ENCODE measurements at places on chromosomes 6 and 20. TPM values are rescaled to one million over a fixed set of nuclear protein-coding genes. Genes with fewer than 3 reads are reported as not detected.

DNA sequence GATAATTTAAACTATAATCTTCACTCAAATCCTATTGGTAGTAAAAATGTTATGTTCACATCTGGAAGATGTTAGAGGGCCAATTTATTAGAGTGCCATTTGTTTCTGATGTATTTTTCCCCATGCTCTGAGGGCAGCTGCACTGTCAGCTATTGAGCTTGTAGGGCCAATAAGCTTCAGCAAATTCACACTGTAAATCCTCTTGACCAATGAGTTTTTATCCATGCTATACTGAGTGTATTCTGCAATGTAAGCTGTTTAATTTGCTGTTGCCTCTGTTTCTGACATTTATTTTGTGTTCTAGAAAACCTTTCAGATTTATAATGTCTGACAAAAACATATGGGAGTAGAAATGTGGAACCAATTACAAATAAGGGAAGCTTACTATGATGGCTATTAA, 62.6 kb downstream of the OGFRL1 start:
- DNase-seq, result no peak

DNA sequence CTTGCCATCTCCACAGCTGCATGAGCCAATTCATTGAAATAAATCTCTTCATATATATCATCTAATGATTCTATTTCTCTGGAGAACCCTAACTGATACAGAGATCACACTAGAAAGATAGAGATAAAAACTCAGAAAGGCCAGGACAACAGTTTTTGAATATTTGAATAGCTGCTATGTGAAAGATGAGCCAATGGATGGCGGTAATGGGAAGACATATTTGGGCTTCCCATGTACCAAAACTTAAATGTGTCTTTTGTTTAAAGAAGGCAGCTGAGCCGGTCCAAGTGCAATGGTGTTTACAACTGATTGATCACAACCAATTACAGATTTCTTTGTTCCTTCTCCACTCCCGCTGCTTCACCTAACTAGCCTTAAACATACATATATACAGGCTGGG, 35.1 kb downstream of the SGK1 start:
- DNase-seq, result no peak

- DNase-seq, result no peak
These were observed 194.3 kb upstream of the MARCKS start for GRCh38 chr6:113662688-113663333.

DNA sequence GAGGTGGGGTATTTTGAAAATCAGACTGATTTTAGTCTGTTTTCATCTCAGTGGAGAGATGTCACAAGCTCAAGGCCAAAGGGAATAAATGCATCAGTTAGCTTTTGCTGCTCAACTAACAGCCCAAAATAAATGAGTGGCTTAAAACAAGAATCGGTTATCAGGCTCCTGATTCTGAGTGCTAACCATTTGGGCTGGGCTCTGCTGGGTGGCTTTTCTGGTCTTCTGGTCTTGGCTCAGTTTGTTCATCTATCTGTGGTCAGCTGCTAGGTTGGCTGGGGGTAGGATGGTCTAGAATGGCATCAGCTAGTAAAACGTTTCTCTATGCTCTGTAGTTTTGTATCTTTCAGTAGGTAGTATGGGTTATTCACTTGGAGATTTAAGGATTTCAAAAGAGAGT, 357.5 kb upstream of the JAG1 start:
- DNase-seq, result no peak

RHAG gene
- 2.0 TPM for total RNA-seq

GPR6 gene
- not detected for total RNA-seq

GRCh38 chr6:144302701-144303372, 17.7 kb downstream of the UTRN start:
- DNase-seq, result no peak

MROH8 gene
- total RNA-seq, result 5.8 TPM

DNA sequence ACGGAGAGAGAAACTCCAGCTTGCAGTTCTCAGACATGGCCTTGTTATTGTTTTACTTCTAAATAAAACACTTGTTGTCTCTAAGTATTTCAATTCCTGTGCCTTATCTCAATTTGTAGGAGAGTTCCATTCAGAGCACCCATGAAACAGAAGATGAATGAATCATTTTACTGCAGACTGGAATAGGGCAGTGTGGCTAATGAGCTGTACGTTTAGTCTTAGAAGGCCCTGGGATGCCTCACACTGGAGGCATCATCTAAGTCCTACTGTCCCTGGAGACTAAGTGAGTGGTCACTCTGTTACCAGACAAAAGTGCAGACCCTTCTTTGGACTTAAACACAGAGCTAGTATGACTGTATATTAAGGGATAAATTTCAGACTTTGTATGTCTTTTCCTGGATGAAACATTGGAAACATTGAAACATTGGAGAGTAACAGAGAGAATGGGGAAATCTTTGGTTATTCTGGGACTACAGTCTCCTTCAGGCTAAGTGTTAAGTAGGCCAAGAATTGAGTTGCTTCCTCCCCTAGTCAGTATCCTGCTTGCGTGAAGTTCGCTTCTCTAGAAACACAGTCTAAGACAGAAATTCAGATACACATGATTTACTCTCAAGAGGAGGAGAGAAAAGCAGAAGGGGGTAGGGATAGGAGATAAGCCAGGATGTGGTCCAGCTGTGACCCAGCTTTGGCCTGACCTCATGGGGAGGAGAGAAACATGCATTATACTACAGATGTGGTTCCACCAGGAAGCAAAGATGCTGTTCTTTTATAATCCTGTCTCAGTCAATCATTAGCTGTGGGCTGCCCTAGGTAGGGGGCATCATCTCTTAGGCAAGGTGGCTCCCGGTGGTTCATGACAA, 167.4 kb upstream of the BMP2 start:
- DNase-seq, result no peak

DNA sequence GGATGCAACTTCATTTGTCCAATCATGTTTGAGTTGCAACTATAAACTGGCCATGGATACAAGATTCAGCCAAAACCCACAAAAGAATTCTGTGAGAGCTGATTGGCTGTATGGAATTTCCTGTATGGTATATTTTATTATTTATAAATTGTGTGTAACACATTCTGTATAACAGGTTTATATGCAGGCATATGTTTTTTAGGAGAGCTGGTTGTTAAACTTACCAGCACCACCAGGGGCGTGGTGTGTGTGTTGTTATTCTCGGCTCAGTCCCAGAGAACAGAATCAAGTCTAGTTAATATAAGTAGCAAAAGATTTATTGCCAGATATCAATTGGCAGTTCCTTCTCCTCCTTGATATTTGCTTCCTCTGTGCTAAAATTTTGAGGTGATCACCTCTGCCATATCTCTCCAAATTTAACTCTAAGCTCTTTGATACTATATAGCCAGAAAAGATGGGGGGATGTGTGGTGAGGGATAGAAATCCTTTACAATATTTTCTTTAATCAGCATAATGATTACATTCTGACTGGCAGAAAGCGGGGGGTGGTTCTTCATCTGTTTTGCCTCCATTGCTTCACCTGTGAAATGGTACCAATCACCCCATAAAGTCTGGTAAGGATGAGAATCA, 22.9 kb downstream of the CNBD2 start:
- no peak for DNase-seq

DNA sequence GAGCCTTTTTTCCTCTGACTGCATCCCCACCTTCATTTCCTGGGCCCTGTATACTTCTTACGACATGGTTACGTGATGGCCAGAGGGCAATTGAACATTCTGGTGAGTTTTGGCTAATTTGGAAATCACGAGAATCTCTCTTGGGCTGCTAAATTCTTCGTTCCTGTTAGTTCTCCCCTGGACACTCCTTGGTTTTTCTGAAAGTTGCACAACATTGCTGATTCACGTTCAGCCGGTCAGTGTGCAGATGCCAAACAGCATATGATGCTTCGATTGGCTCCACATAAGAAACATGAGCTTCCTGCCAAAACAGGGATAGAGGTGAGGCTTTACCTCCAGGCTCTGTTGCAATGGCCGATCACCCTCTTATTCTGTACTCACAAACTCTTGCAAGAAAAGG, 119.4 kb upstream of the LY86 start:
- no peak for DNase-seq

PPP1R14C gene
- total RNA-seq, result 130 TPM

EDN3 gene
- total RNA-seq, result not detected

DNA sequence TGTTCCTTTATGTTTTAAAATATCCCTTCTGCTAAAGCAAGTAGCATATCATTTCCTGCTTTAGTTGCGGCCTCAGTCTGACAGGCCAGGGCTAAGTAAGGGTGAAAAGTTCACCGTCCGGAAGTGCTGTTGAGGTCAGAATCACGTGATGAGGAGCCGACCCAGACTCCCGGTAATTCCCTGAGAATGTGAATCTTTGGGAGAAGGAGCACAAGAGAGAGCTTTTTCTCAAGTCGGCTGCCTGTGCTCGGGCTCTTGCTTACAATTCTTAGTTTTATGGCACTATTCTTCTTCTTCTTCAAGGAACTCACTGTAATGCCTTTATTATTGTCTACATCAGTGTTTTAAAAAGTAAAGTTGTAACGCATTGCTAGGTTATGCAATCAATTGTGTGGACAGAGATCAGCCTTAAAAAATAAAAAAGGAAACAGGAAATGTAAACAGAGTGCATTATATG, 309.3 kb downstream of the PRL start:
- DNase-seq, result peak; percentile 90

DNA sequence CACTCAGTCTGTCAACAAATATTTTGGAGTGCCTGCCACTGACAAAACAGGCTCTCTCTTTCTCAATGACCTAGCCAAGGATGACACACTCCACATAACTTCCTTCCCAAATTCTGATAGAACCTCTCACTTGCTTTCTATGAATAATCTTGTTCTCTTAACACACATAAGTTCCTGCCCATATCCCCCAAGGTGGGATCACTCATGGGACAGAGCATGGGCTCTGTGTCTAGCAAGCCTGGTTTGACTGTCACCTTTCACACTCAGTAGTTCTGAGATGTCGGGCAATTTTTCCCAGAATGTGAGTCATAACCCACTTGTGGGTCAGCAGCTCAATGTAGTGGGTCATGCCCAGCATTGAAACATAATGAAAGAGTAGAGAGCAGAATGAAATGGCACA, 78.1 kb downstream of the LRFN2 start:
- DNase-seq, result no peak

- DNase-seq, result no peak
These were observed 32.1 kb upstream of the COL21A1 start for GRCh38 chr6:56279331-56280080.

TTI1 gene
- total RNA-seq, result 11.5 TPM

LAMP5 gene
- not detected for total RNA-seq

DNA sequence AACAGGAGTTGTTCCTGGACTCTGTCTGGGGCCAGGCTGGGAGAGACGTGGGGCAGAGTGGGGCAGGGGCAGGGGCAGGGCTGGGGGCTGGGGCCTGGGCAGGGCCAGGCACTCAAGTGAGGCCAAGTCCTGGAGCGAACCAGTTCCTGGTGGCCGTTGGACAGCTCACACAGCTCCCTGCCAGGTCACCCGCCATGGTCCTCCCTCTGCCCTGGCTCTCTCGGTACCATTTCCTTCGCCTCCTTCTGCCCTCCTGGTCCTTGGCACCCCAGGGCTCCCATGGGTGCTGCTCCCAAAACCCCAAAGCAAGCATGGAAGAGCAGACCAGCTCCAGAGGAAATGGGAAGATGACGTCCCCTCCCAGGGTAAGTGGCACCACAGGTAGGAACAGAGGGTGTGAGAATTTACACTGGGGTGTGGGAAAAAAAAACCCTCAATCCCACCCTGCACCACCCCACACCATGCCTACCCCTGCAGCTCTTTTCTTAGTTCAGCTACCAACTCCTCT, at the start of gene MCCD1:
Gene MCCD1, plus strand, starts transcription at position 142 of the 508 bp plus-strand sequence. Its CDS starts 53 bp downstream, at position 195.
- no peak for DNase-seq

CD40 gene
- 9.6 TPM for total RNA-seq

- DNase-seq, result no peak
These were observed 125.3 kb downstream of the PREX1 start for GRCh38 chr20:48702455-48702913.

TRIM10 gene
- not detected for total RNA-seq

DNA sequence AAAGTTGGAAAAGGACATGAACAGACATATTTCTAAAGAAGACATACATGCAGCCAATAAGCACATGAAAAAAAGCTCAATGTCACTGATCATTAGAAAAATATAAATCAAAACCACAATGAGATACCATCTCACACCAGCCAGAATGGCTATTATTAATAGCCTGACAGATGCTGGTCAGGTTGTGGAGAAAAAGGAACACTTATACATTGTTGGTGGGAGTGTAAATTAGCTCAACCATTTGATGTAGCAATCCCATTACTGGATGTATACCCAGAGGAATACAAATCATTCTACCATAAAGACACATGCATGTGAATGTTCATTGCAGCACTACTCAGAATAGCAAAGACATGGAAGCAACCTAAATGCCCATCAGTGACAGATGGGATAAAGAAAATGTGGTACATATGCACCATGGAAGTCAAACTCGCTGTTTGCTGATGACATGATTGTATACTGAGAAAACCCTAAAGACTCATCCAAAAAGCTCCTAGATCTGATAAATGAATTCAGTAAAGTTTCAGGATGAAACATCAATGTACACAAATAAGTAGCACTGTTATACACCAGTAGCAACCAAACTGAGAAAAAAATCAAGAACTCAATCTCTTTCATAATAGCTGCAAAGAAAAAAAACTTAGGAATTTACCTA, 196.8 kb downstream of the ADGB start:
- no peak for DNase-seq

DNA sequence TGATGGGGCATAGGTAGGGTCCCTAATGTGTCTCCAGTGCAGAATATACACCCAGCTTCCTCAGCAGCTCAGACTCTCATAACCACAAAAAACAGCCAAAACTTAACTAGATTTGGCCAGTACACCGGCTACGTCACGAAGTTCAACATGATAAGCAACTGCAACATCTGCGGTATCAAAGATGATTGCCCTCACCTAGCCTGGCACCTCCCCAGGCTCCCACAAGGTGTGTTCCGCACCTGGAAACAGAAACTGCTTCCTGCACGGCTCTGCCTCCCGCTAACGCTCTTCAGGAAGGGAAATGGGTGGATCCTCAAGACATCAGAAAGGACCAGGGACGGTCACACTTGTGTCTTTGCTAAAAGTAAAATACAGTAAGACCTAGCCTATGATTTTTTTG, 9.5 kb downstream of the TXNDC5 start:
- DNase-seq, result no peak

DPPA5 gene
- not detected for total RNA-seq

DNA sequence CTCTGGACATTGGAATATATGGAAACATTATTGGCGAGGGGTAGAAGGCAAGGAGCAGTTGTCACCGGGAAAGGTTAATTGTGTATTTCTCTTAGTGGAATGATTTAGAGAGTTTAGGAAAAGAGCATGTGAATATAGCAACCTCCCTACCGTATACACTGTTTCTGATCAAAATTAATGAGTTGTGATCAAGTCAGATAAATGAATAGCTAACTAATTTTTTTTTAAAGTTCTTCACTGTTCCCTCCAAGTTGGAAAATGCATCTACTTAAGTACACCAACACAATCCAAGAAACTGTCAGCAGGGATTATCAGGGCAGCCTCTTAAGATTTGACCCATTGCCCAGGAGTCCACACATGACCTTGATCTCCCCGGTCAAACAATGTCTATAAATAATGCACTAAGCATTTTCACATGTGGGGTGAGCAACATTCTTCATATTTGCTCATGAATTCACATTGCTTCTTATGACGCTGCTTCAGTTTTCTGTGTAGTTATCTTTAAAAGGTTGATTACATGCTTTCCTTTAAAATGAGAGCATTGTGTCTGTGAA, 680.8 kb upstream of the NRSN1 start:
- DNase-seq, result no peak

IL22RA2 gene
- not detected for total RNA-seq

GNRH2 gene
- not detected for total RNA-seq
